Left colon (tissue), 2 donors: ENCODE measurements at places on chromosomes 2 and 18. TPM values are rescaled to one million over a fixed set of nuclear protein-coding genes. Genes with fewer than 3 reads are reported as not detected.

The TMEM163 gene
- total RNA-seq, result 0.25 TPM

The BCS1L gene
- total RNA-seq, result 30.2 TPM

The SNTG2 gene
- 1.2 TPM for total RNA-seq

The GBX2 gene
- total RNA-seq, result not detected

The RTP5 gene
- not detected for total RNA-seq

The CRYBA2 gene
- total RNA-seq, result 6.9 TPM

The MAP3K20 gene
- 6.7 TPM for total RNA-seq

The MBP gene
- total RNA-seq, result 51.6 TPM

The RGPD8 gene
- total RNA-seq, result 11.4 TPM

The DSG4 gene
- 0.12 TPM for total RNA-seq

The TET3 gene
- total RNA-seq, result 29.4 TPM

The GKN1 gene
- total RNA-seq, result not detected

The SERPINB13 gene
- not detected for total RNA-seq

The KIF3C gene
- 2.0 TPM for total RNA-seq

The ZNF804A gene
- total RNA-seq, result 0.06 TPM

The SLC9A2 gene
- 75.2 TPM for total RNA-seq

The GYPC gene
- 7.2 TPM for total RNA-seq

The MARCHF4 gene
- 0.73 TPM for total RNA-seq

The RNF125 gene
- total RNA-seq, result 12.0 TPM

The RRM2 gene
- total RNA-seq, result 15.8 TPM

The MALT1 gene
- 22.9 TPM for total RNA-seq
